Vagina (tissue), 2 donors: ENCODE measurements at places on chromosomes 3 and 15. TPM values are rescaled to one million over a fixed set of nuclear protein-coding genes. Genes with fewer than 3 reads are reported as not detected.

The RPL22L1 gene
- 36.1 TPM for total RNA-seq

GRCh38 chr15:69128667-69129311 lies 31.6 kb upstream of the GLCE start:
- no peaks in the 10 kb centered on the region for H3K36me3 ChIP-seq
- H3K4me3 ChIP-seq: no peak overlapping the region
- peaks cover 23% of the 10 kb centered on the region for H3K4me1 ChIP-seq
- peak overlapping the region; percentile 56 for H3K27ac ChIP-seq
- no peak for DNase-seq
- H3K27me3 ChIP-seq: no peaks in the 10 kb centered on the region

The SLC22A14 gene
- total RNA-seq: 0.49 TPM

The SUCNR1 gene
- total RNA-seq: 0.49 TPM

The ZKSCAN7 gene
- 2.7 TPM for total RNA-seq

DNA sequence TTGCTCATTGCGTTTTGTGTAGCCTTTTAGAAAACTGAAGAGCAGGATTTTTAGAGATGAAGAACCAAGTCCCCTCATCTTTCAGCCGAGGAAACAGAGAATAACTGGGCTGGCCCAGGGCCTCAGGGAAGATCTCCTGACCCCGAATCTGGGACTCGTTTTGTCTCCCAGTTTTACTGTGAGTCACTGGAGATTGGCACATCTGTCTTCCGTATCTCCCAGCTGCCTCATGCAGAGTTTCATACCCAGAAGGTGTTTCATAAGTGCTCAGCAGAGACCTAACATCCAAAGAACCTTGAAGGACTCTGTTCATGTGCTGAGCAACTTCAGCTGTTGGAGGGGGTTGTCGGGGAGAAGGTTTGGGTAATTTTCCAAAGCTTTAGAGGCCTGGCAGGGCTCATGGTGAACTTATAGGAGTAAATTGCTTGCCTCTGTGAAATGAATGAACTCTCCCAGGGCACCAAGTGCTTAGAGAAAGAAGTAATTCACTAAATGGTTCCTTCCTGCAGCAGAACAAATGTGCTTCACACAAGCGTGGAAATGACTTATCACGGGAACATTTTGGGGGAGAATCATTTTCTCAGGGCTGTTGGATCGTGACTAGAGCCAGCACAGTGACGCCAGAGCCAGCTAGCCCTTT lies 121.4 kb downstream of the FAM43A start:
- no peak for DNase-seq
- no peaks in the 10 kb centered on the region for H3K36me3 ChIP-seq
- no peak overlapping the region for H3K4me3 ChIP-seq
- peaks cover 4% of the 10 kb centered on the region for H3K27me3 ChIP-seq

DNA sequence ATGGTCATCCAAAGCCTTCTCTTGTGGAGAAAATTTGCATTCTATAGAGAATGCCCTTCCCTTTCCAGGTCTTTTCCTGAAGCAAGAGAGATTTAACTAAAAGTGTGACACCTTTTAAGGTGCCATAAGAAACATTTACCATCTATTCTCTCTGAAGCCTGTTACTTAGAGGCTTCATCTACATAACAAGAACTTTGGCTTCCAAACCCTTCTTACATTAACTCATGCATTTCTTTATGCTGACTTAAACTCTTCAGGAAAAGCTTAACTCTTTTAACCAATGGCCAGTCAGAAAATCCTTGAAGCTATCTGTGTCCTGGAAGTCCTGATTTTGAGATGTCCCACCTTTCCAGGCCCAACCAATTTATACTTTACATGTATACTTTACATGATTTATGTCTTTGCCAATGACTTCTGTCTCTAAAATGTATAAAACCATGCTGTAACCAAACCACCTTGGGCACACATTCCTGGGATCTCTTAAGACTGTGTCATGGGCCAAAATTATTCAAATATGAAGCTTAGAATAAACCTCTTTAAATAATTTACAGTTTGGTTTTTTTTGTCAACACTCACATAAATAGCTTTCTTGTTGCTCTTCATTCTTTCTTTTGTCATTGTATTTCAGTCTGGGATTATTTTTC lies 472.6 kb upstream of the NECTIN3 start:
- no peaks in the 10 kb centered on the region for H3K27me3 ChIP-seq
- H3K36me3 ChIP-seq: no peaks in the 10 kb centered on the region
- no peaks in the 10 kb centered on the region for H3K4me1 ChIP-seq
- no peak overlapping the region for H3K27ac ChIP-seq
- no peak for DNase-seq

The SNX4 gene
- total RNA-seq: 27.5 TPM

DNA sequence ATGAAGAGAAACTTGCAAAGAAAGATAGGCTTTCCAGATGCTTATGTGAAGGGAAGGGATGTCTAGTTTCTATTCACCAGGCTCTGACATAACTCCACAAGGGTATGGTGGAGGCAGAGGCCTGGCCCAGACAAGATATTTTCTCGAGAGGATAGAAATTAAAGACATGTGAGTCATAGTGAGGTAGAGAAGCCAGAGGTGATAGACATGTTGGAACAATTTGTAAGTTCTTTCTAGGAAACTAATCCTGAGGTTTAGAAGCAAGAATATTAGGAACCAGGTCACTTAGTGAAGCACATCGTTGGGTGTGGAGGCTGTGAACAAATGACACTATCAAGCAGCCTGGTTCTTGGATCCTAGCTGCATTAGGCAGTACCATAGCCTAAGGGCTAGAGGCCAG lies 176.9 kb downstream of the BBX start:
- no peaks in the 10 kb centered on the region for H3K27me3 ChIP-seq
- DNase-seq: no peak
- H3K4me3 ChIP-seq: no peak overlapping the region
- H3K4me1 ChIP-seq: peaks cover 11% of the 10 kb centered on the region

GRCh38 chr3:106425916-106426315 lies 557.1 kb upstream of the CBLB start:
- H3K4me1 ChIP-seq: peaks cover 16% of the 10 kb centered on the region
- H3K4me3 ChIP-seq: no peak overlapping the region
- H3K27me3 ChIP-seq: no peaks in the 10 kb centered on the region
- DNase-seq: no peak
- no peaks in the 10 kb centered on the region for H3K36me3 ChIP-seq

- no peak overlapping the region for H3K27ac ChIP-seq
- no peaks in the 10 kb centered on the region for H3K27me3 ChIP-seq
- no peaks in the 10 kb centered on the region for H3K36me3 ChIP-seq
- no peak overlapping the region for H3K4me3 ChIP-seq
Observed at GRCh38 chr3:148930752-148931151, 60.6 kb upstream of the GYG1 start.

- H3K4me3 ChIP-seq: no peak overlapping the region
- no peak for DNase-seq
- no peaks in the 10 kb centered on the region for H3K27me3 ChIP-seq
- H3K4me1 ChIP-seq: no peaks in the 10 kb centered on the region
Observed at GRCh38 chr15:73727330-73727976, 25.7 kb downstream of the INSYN1 start.

GRCh38 chr15:69323893-69324430 lies 25.2 kb downstream of the PAQR5 start:
- H3K27ac ChIP-seq: no peak overlapping the region
- no peaks in the 10 kb centered on the region for H3K36me3 ChIP-seq
- no peaks in the 10 kb centered on the region for H3K4me1 ChIP-seq
- no peak for DNase-seq

The PRSS50 gene
- total RNA-seq: not detected

- no peak for DNase-seq
- H3K36me3 ChIP-seq: no peaks in the 10 kb centered on the region
- H3K27ac ChIP-seq: no peak overlapping the region
- no peaks in the 10 kb centered on the region for H3K27me3 ChIP-seq
Observed at GRCh38 chr3:140501061-140501769, 176.6 kb upstream of the TRIM42 start.

DNA sequence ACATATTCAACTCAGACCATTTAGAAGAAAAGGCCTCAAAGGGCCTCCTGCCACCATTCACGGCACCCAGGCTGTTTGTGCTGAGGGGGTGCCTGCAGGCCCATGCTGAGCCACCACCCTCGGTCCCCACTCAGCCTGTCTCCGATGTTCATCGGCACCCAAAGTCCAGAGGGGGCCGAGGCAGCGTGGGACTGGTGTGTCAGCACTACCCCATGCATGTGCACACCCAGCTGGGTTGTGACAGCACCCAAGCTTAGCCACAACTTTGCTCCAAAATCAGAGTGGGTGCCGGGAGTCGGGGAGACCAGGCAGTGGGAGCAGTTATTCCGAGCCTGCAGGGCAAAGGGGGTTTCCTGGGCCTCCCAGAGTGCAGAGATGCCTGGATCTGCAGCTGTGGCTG lies 508.5 kb upstream of the ZNF717 start:
- H3K27ac ChIP-seq: no peak overlapping the region
- no peaks in the 10 kb centered on the region for H3K27me3 ChIP-seq
- no peaks in the 10 kb centered on the region for H3K36me3 ChIP-seq
- H3K4me3 ChIP-seq: no peak overlapping the region
- H3K4me1 ChIP-seq: no peaks in the 10 kb centered on the region
- DNase-seq: no peak

The OR5K2 gene
- total RNA-seq: not detected
